T-helper 2 cell treated with Interferon-gamma antibody and Interleukin-4, amounts not matched to agents 5 μg/mL and 100 μg/mL, for 36 hours (primary cell): ENCODE measurements at places on chromosomes 2 and 18.

- no peak for DNase-seq
These were observed 11.0 kb upstream of the PLEKHM3 start for GRCh38 chr2:208036357-208036756.

DNA sequence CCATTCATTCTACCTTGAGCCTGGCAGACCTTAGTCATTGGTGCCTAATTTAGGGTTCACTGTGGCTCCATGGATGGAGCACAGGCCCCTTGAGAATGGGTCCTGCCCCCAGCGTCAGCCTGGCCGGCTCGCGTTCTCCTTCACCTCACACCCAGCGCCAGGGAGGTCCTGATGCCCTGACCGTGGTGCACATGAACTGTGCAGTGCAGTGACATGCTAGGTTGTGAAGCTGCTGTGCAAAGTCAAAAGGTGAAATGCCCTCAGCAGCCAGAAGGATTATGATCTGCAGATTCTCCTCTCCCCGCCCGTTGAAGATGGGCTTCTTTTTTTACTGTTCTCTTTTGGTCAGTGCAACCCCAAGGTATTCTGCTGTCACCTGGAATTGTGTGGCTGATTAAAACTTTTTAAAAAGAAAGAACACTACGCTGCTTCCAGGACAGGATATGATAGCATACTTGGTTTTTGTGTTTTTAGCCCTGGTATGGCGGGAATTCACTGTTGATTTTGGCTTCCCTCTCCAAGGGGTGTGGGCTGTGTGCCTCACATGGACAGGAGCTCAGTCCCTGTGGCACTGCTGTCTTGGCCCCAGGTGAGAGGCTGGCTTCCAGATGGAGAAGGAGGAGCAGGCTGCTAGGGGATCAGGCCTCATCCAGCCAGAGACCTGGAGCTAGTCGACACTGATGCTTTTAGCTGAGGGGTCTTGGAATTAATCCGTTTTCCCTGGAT is 49.4 kb upstream of the MCFD2 start:
- no peak for DNase-seq

DNA sequence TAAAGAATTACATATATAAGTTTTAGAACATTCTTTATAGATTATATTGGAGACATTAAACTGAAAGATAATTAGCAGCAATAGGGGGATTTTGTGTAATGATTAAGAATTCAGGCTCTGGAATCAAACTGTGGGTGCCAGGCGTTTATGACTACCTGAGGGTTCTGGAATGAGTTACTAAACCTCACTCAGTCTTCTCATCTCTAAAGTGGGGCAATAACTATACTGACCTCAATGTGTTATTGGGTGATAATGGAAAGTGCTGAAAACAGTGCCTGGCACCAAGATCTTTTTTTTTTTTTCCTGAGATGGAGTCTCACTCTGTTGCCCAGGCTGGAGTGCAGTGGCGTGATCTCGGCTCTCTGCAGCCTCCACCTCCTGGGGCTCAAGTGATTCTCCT is 7.2 kb downstream of the SERPINB8 start:
- no peak for DNase-seq

GRCh38 chr2:159409116-159409800 is 122.8 kb upstream of the WDSUB1 start:
- DNase-seq = no peak

DNA sequence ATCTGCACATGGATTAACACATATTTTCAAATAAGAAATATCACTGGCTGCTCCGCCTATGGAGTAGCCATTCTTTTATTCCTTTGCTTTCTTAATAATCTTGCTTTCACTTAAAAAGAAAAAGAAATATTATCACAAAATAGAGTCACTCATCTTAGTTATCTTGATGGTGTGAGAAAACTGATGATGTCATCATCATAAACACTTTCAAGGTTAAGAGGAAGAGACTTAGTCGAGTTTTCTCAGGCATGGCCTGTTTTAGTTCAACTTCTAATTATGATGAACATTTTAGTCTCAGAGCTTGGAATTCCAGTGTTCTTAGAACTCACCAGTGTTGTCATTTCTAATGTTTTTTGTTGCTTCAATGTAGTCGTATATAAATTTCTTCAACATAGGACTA is 506.1 kb downstream of the PTPRM start:
- no peak for DNase-seq
